ENCODE measurements at places on chromosomes 2 and 18.

- no peak for DNase-seq
These were observed 525.6 kb downstream of the MBD2 start for GRCh38 chr18:53698907-53699306.

GRCh38 chr2:233338046-233338445, 16.2 kb upstream of the DGKD start:
- DNase-seq, result no peak

- DNase-seq, result no peak
These were observed 27.4 kb downstream of the TFPI start for GRCh38 chr2:187526792-187527191.

- DNase-seq, result no peak
These were observed 125.9 kb downstream of the ANTXR1 start for GRCh38 chr2:69138793-69139459.

DNA sequence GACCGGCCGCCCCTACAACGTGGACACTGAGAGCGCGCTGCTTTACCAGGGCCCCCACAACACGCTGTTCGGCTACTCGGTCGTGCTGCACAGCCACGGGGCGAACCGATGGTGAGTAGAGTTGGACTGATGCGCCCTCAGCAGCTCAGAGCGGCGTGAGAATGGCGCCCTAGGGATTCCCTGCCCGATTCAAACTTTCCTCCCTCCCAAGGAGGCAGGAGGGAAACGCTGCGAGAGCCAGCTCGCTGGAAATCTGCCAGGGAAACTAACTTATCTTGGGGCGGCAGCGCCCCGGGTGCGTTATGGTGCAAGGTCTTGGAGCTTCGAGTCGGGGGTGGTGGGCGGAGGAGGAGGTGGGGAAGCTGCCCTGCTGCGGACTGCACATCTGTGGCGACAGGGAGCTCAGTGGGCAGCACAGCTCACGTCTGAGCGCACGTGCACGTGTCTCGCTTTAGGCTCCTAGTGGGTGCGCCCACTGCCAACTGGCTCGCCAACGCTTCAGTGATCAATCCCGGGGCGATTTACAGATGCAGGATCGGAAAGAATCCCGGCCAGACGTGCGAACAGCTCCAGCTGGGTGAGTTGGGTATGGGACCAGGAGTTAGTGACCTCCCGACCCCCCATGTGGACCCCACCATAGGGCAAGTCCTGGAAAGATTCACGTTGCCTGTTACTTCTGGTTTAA, 697 bp downstream of the ITGA4 start:
- DNase-seq, result no peak

GRCh38 chr2:38187541-38188011, 111.6 kb upstream of the CYP1B1 start:
- peak; percentile 44 for DNase-seq

DNA sequence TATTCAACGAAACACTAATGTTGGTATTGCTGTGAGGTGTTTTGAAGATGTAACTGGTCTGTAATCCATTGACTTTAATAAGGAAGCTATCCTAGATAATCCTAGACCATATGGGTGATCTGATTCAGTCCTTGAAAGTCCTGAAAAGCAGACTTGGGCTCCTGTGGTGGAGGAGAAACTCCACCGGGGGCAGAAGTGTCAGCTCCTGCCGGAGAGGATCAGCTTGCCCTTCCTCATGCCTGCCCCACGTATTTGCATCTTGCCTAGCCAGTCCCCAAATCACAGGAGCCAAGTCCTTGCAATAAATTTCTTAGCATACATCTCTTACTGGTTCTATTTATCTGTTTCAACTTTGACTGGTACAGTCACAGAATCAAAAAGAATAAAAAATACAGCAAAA, 144.2 kb upstream of the DLGAP1 start:
- no peak for DNase-seq

GRCh38 chr18:61870151-61870550, 22.7 kb downstream of the RNF152 start:
- DNase-seq, result peak; percentile 6

DNA sequence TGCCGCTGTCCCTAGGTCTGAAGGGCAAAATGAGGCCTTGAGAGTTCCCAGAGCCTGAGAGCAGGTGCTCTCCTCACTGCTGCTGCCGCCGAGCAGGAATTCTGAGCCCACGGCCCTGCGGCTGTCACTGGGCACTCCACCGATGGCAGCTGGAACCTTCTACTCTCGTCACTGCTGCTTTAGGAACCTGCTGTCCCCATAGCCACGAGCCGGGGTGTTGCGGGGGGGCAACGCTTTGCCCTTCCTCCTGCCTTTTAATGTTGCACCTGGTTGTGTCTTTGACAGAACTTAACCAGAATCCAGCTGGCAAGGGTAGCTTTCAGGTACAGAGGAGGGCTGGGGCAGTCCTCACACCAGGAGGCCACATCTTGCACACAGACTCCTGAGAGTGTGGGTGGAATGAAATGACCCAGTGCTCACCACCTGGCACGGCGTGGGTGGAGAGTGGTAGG, 32.3 kb downstream of the NCK2 start:
- DNase-seq, result no peak

DNA sequence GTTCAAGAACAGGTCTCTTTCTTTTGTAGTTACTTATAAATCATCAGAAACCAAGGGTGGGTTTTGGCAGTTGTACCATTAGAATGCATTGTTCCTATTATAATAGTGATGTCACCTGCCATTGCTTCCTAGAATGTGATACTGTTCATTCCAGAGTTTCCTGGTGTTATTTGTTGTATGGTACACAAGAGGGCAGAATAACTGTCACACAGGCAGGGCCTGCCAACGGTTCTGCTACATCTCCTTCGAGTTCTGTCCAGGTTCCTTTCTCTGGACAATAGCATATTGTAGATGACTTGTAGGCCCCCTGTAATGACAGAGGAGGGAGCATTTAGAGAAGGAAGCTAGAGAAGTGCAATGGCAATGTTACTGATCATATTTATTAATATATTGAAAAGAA, 98.3 kb downstream of the KLHL14 start:
- DNase-seq, result no peak

GRCh38 chr18:59659508-59660170, 37.6 kb downstream of the CCBE1 start:
- DNase-seq, result no peak

- DNase-seq, result no peak
These were observed 33.7 kb downstream of the SFT2D3 start for GRCh38 chr2:127735044-127735443.

GRCh38 chr18:9094307-9095226, 7.9 kb upstream of the NDUFV2 start:
- DNase-seq, result no peak

DNA sequence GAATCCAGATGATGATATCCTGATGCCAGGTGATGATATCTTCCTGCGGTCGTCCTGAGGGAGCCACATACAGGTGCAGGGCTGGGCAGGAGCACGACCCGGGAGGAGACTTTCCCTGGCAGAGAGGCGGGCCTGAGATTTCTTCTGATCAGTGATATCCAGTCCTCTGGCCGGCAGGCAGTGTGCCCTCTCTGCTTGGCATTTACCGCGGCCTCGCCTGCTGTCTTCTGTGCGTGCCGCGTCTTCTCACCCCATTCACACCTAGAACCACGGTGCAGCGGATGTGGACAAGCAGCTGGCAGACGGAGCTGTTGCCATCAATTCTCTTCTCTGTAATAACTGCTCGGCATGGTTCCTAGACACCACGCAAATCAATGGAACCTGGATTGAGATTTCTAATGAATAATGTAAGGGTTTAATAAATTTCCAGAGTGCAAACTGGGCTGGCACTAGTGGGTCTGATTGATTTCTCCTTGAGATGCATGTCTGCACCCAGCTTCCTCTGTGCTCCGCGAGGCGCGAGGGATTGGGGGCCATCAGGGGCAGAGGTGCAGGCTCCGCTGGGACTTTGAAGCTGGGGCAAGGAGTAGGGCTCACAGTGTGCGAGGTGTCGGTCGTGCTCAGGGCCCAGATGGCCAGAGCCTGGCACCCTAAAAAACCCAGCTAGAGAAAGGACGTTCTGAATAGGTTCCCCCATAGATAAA, 208.9 kb upstream of the HDAC4 start:
- no peak for DNase-seq

GRCh38 chr2:174846218-174846617, 81.9 kb upstream of the CHRNA1 start:
- peak; percentile 59 for DNase-seq

DNA sequence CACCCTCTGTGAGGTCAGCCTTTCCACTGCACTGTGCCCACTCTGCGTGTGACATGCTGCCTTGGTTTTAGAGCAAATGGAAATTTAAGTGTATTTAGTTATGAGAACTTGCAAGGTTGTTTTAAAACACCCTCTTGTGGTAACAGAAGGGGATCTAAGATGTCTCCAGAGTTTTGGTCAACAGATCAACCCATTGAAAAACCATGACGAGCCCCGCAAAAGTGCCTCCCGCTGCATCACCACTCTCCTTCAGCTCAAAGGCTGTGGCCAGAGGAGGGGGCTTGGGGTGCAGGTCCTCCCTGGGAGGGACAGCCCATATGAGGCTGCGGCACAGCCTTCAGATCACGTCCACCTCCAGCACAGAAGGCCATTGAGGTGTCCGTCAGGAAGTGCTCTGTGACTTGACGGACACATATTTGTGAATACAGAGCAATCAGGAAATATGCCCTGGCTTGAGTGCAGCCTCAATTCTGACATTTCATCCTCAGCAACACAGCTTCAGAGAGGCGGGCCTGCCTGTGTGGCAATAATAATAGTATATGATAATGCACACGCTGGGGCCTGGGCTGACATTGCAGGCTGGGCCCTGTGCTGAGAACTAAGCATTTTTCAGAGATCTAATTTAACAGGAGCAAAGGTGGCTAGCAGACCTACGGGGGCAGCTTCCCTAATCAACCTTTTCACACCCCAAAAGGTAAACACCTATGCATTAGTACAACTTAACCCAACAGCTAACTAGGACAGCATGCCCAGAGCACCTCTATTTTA, 213.9 kb downstream of the ANAPC1 start:
- DNase-seq, result no peak

DNA sequence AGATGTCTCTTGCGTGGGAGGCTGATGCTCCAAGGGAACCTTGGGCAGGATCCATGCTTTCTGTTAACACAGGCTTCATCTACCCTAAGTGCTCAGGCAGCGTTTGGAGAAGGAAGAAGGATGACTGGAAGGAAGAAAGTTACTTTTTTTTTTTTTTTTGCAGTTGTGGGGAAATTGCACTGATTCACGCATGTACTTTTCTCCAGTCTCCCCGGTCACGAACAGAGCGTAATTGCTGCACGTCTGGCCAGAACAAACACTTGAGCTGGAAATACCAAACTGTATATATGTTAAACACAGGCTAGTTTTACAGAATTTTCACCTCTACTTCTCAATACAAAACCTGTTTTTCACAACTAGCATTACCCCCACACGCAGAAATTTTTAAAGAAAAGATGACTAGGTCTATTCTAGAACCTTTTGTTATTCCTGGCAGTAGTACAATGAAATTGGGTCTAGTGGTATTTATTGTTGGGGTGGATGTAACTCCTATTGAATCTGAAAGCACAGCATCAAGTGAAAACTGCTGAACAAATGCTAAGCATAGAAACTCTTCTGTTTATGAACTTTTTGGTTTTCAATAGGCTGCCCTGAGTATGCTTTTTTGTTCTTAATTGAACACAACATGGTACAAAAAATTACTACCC, 9.3 kb upstream of the SCYGR5 start:
- DNase-seq, result no peak

GRCh38 chr18:38750751-38751150, 1185.2 kb upstream of the CELF4 start:
- no peak for DNase-seq

All from skin of body (tissue), 3 donors.